ENCODE measurements at places on chromosomes 11 and 22.
A peak's percentile ranks its signal among the peaks of the same experiment; 100 is the strongest.

GRCh38 chr11:94219771-94220170 lies 84.6 kb upstream of the IZUMO1R start:
- DNase-seq: no peak

GRCh38 chr11:133618544-133618943 lies 86.2 kb upstream of the OPCML start:
- no peak for DNase-seq

- no peak for DNase-seq
These were observed 20.1 kb downstream of the ELP4 start for GRCh38 chr11:31529701-31530100.

- DNase-seq: no peak
These were observed 15.3 kb downstream of the BLID start for GRCh38 chr11:122100756-122101080.

- no peak for DNase-seq
These were observed 5.2 kb upstream of the MAP6 start for GRCh38 chr11:75673977-75674582.

DNA sequence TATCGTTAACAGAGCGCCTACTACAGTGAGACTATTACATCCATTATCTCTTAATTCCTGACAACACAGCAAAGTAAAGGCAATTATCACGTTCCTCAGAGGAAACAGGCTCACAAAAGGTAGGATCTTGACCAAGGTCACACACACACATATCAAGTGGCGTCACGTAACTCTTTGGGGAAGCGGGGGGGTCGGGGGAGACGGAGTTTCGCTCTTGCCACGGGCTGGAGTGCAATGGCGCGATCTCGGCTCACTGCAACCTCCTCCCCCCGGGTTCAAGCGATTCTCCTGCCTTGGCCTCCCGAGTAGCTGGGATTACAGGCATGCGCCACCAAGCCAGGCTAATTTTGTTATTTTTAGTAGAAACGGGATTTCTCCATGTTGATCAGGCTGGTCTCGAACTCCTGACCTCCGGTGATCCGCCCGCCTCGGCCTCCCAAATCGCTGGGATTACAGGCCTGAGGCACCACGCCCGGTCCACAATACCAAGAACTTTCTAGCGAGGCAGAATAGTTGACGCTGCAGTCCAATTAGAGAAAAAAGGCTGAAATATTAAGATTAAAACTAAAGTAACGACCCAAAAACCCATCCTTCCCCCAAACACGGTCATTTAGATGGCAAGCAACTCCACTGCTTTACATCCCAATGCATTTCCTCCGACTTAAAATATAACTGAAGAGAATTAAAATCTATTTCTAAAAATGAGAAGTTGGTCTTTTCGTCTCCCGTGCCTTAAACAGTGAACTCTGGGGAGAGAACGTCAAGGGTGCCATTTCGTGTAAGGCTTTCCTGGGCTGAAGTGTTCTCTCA lies 1.2 kb downstream of the DDX17 start:
- DNase-seq: peak; percentile 23
